ENCODE measurements at places on chromosomes 16 and 17. TPM values are rescaled to one million over a fixed set of nuclear protein-coding genes. Genes with fewer than 3 reads are reported as not detected.

Gene KRT27
- not detected for polyA plus RNA-seq

Gene SLC7A5
- 15.0 TPM for polyA plus RNA-seq

Gene FAM20A
- 10.2 TPM for polyA plus RNA-seq

Gene SAP30BP
- 70.7 TPM for polyA plus RNA-seq

Gene PYY
- polyA plus RNA-seq: 36.2 TPM

Gene ZFP1
- 8.3 TPM for polyA plus RNA-seq

Gene TPSD1
- polyA plus RNA-seq: 0.06 TPM
